Muscle of arm (tissue), 14 donors: ENCODE measurements at places on chromosomes 1 and 21. TPM values are rescaled to one million over a fixed set of nuclear protein-coding genes. Genes with fewer than 3 reads are reported as not detected.

Gene TPTE
- polyA plus RNA-seq: not detected

Gene KCNJ6
- polyA plus RNA-seq: 0.74 TPM

Gene TMEM82
- not detected for polyA plus RNA-seq

Gene BRDT
- polyA plus RNA-seq: not detected

Gene FMO2
- 1.0 TPM for polyA plus RNA-seq

Gene OR2L13
- polyA plus RNA-seq: not detected

Gene SPOCD1
- polyA plus RNA-seq: not detected

Gene ETV3
- polyA plus RNA-seq: 13.6 TPM

Gene SMCP
- not detected for polyA plus RNA-seq

Gene KANK4
- 10.5 TPM for polyA plus RNA-seq

Gene ETV3L
- polyA plus RNA-seq: 0.09 TPM

Gene PGLYRP3
- 0.94 TPM for polyA plus RNA-seq

Gene RUNX3
- 0.49 TPM for polyA plus RNA-seq

Gene NTMT2
- 0.54 TPM for polyA plus RNA-seq

Gene USH2A
- polyA plus RNA-seq: 0.08 TPM

Gene CYP4A11
- polyA plus RNA-seq: 0.50 TPM

Gene MYBPH
- polyA plus RNA-seq: 239 TPM

Gene GBP1
- polyA plus RNA-seq: 32.7 TPM

Gene VSIG8
- polyA plus RNA-seq: not detected

Gene HSF2BP
- 0.70 TPM for polyA plus RNA-seq

Gene ABCA4
- polyA plus RNA-seq: 0.20 TPM

Gene NBPF1
- polyA plus RNA-seq: 140 TPM

Gene TMIGD3
- polyA plus RNA-seq: 0.60 TPM

Gene TINAGL1
- polyA plus RNA-seq: 26.2 TPM

Gene ZNHIT6
- 19.0 TPM for polyA plus RNA-seq

Gene SYT2
- polyA plus RNA-seq: 0.62 TPM
